Stimulated activated CD8-positive, alpha-beta memory T cell treated with anti-CD3 and anti-CD28 coated beads, Interleukin-15, amount 100 ng/mL, for 24 hours (primary cell): ENCODE measurements at places on chromosomes 1 and 21.
A peak's percentile ranks its signal among the peaks of the same experiment; 100 is the strongest.

- no peak for DNase-seq
Measured at GRCh38 chr1:214662223-214662785, 59.3 kb downstream of the CENPF start.

DNA sequence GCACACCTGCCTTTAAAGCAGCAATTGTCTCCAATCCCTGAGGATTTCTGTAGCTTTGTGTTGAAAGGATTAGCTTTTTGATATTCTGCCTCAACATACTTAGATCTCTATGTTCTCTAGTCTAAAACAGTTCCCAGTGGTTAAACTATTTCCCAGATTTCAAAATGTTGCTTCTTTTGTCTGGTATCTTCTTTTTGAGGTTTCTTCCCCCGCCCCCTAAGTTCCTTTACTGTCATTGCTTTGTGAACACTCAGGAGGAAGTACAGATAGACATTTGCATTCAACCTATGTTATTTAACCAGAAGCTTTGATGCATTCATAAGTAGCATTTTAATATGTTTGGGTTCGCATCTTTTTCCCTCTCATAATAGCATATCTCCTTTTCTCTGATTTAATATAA, 33.5 kb downstream of the CYYR1 start:
- no peak for DNase-seq

DNA sequence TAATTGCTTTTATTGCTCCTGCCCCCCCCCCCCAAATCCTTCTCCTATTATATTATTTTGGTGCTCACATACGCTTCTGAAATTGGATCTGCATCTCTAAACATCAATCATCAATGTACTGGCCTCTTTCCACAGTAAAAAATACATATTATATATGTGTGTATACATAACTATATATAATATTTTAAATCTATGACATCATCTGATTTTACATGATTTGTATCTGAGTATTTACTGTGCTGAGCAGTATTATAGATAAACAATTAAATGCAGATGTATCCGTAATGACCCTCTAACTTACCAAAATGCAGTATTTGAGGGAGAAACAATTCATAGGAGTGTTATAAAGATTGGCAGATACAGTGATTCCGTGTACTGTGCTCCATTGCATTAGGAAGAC, 832 bp downstream of the PLPPR4 start:
- DNase-seq = no peak

DNA sequence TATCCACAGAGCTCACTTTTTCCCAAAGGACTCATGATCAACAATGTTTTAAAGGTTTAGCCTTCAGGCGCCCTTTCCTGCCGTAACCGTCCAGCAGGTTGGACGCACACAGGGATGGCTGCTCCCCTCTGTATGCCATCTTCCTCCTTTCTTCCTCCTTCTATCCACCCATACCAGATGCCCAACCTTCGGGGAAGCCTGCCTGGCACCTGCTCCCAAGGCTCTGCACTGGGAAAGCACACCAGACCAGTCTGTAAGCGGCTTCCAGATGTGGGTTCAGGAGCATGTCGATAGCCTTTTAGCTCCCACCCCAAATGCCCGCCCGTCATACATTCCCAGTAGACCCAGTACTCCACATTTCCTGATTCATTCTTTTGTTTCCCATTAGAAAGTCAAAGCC, 52.9 kb downstream of the STUM start:
- no peak for DNase-seq

GRCh38 chr21:26756491-26757159, 88.6 kb downstream of the ADAMTS1 start:
- DNase-seq = no peak

GRCh38 chr1:30695439-30695841, 27.9 kb downstream of the MATN1 start:
- no peak for DNase-seq

- DNase-seq = no peak
Measured at GRCh38 chr1:205442051-205442725, 13.7 kb downstream of the BLACAT1 start.

- no peak for DNase-seq
Measured at GRCh38 chr1:15874471-15874870, 27.0 kb downstream of the SPEN start.

GRCh38 chr1:175146529-175147213, 45.9 kb downstream of the KIAA0040 start:
- DNase-seq = peak; percentile 51

- no peak for DNase-seq
Measured at GRCh38 chr1:1940123-1940425, 21.0 kb upstream of the TMEM52 start.

- DNase-seq = no peak
Measured at GRCh38 chr1:211704543-211704942, 29.1 kb upstream of the NEK2 start.

DNA sequence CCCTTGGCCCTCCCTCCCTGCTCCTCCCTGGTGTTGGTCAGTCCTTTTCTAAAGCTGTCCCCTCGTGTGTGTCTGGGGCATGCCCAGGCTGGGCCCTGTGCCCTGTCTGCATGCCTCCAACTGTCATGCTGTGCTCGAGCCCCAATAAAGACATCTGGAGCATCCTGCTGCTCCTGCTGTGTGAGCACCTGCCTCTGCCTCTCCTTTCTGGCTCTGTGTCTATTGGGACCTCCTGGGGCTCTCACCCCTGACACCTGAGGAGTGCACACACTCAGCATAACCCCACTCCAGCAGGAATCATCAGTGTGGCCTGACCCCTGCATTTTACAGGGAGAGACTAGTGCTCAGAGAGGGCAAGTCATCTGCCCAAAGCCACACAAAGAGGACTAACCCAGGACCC, 23.7 kb downstream of the KCNC4 start:
- DNase-seq = no peak

GRCh38 chr1:113396585-113396984, 6.3 kb downstream of the MAGI3 start:
- no peak for DNase-seq

DNA sequence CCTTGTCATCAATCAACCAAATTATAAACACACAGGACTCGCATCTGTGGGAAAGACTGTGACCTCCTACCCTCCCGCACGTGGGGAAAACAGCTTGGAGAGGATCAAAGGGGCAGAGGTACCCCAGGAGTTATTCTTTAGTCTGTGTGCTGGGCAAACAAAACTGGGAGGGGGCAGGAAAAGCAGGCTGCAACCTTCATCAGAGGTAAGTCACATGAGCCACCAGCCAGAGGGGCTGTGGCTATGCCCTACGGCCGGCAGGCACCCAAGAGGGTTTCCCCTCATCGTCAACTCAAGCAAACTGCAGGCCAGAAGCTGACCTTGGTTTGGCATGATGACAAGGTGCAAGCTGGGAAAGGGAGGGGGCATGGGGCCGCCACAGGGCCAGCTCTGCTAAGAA, 12.5 kb downstream of the SMIM12 start:
- no peak for DNase-seq

GRCh38 chr21:16437586-16437985, 707.8 kb downstream of the USP25 start:
- DNase-seq = no peak

- DNase-seq = no peak
Measured at GRCh38 chr1:183778045-183778444, 26.9 kb upstream of the RGL1 start.
